ENCODE measurements at places on chromosomes 3 and 15.

- DNase-seq = no peak
These were observed 62.7 kb downstream of the SNRK start for GRCh38 chr3:43348852-43349574.

- DNase-seq = no peak
These were observed 173.5 kb downstream of the OR4M2 start for GRCh38 chr15:22253676-22254408.

GRCh38 chr15:67201136-67201535, 53.3 kb downstream of the AAGAB start:
- DNase-seq = no peak

- no peak for DNase-seq
These were observed 198.6 kb downstream of the KLF13 start for GRCh38 chr15:31525185-31525695.

DNA sequence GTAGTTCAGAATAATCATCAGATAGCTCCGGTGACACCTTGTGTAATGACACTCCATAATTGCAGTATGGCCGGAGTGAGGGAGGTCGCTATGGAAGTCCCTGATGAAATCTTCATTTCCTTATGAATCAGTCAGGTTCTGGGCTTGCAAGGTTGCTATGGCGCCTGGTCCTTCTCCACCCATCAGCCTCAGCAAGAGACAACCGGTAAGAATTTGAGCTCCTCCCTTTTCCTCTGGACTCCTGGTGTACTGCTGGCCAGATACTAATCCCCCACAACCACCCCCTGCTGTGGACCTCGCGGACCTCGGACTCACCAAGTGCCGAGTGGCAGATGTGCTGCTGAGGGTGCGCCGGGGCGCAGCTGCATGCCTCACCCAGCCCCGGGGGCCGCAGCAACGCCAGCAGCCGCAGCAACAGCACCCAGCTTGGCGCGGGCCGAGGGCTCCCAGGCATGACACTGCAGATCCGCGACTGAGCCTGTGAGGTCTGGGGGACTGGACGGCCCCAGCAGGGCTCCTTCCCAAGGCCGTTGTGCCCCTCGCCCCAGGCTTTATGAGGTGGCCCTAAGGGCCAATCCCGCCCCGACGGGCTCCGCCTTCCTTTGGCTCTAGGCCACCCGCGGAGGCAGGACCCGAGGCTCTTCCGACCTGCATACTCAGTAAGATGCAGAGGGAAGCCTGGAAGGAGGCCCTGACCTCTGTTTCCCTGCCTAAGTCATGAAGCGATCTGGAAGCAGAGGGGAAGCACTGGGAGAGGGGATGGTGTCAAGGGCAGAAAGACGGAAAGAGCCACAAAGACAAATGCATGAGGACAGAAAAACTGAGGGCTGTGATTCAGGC, at the start of gene TIMP4:
Gene TIMP4 (minus strand): TSS at position 526 of the 840 bp plus-strand sequence. CDS start 72 bp downstream, at position 454.
- DNase-seq = no peak
